ENCODE measurements at places on chromosomes 6 and 20. TPM values are rescaled to one million over a fixed set of nuclear protein-coding genes. Genes with fewer than 3 reads are reported as not detected.

Gene DTD1
- 109 TPM for total RNA-seq

Gene TEAD3
- 51.8 TPM for total RNA-seq

Gene FABP7
- total RNA-seq: not detected

DNA sequence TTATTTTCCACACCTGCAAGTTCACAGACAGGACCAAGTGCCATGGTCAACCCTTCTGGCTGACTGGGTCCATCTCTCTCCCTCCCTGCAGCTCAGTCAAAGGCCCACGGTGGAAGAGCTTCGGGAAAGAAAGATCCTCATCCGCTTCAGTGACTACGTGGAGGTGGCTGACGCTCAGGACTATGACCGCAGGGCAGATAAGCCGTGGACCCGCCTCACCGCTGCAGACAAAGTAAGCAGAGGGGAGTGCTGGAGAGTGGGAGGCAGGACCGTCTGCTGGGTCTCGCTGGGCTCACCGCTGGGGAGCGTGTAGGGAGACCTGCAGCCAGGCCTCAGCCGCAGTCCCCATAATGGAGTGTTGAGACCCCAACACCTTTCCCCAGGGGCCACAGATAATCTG is 45.0 kb downstream of the TBC1D7 start:
- H3K27ac ChIP-seq: no peak overlapping the region
- H3K4me3 ChIP-seq: no peak overlapping the region
- H3K27me3 ChIP-seq: no peaks in the 10 kb centered on the region
- H3K4me1 ChIP-seq: no peaks in the 10 kb centered on the region
- H3K36me3 ChIP-seq: no peaks in the 10 kb centered on the region

GRCh38 chr6:159941286-159942113 is 27.4 kb upstream of the IGF2R start:
- no peaks in the 10 kb centered on the region for H3K4me1 ChIP-seq
- no peak for DNase-seq
- H3K36me3 ChIP-seq: no peaks in the 10 kb centered on the region
- no peak overlapping the region for H3K27ac ChIP-seq

- H3K27ac ChIP-seq: no peak overlapping the region
- H3K36me3 ChIP-seq: no peaks in the 10 kb centered on the region
- DNase-seq: no peak
- no peak overlapping the region for H3K4me3 ChIP-seq
- no peaks in the 10 kb centered on the region for H3K27me3 ChIP-seq
Observed at GRCh38 chr6:14883921-14884320, 361.9 kb upstream of the JARID2 start.

DNA sequence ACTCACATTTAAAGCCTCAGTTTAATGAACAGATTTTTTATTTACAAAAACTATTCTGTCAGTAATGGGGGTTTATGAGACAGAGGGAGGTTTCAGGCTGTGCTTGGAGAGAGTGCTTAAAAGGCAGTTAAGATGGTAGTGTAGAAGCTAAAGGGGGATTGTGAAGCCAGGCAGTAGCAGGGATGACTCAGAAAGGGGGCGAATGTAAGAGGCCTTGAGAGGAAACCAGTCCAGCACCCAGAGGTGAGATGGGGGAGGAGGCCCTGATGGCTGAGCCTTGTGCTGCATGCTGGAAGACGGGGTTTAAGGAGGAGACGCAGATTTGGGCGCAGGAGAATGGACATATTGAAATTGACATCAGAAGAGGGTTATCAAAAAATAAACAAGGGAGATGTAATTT is 6.6 kb upstream of the SERPINB9 start:
- no peak overlapping the region for H3K4me3 ChIP-seq
- peaks cover 22% of the 10 kb centered on the region for H3K4me1 ChIP-seq
- H3K27me3 ChIP-seq: no peaks in the 10 kb centered on the region
- DNase-seq: no peak
- H3K27ac ChIP-seq: peak overlapping the region; percentile 9

DNA sequence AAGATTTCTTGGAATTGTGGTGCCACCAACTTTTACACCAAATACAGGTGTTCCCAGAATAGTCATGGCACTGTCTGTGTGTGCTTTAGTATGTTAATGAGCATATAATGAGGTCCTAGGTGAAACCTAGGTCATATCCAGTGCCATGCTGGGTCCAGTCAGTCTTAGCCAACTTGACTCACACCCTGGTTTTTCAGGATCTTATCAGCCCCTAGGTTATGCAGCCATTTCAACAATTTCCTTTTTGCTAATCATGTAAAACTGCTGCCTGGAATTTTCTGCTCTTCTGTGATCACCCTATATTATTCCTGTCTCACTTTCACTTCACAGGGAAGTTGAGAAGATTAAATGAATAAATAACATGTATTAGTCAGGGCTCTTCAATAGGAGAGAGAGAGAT is 23.7 kb downstream of the SDHAF4 start:
- peaks cover 3% of the 10 kb centered on the region for H3K36me3 ChIP-seq
- peaks cover 18% of the 10 kb centered on the region for H3K4me1 ChIP-seq
- H3K27me3 ChIP-seq: no peaks in the 10 kb centered on the region
- DNase-seq: no peak
- H3K27ac ChIP-seq: no peak overlapping the region

DNA sequence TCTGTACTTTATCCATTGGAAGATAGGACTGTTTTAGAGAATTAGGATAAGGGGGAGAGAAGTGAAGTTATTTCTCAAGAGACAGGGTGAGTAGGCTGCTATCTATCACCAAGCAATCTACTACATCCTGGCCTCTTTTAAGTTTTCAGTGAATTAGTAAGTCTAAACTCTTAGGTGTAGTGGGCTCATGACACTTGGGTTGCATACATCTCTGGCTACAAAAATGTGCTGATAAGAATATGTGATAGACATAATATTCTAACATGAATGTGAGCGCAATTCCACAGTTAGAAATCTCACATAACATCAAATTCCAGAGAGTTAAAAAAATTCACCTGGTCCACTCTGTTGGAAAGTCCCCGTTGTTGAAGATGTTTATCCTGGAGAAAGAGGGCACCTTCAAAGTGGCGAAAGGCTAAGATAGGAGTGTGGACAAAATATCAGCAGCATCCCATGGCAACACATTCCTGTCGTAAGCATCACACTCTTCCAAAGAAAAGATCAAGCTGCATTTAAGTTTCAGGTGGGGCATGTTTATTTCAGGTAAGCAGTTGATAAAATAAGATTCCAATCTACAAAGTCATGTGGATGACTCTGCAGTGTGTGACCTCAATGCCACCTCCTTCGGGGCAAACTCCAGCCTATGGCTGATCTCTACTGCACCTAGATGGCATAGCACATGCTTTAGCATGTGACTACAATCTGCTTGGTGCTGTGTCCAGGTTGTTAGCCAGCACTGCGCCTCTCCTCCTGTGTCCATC is 111.7 kb upstream of the NEDD9 start:
- no peaks in the 10 kb centered on the region for H3K36me3 ChIP-seq
- DNase-seq: peak; percentile 85
- peaks cover 42% of the 10 kb centered on the region for H3K4me1 ChIP-seq

DNA sequence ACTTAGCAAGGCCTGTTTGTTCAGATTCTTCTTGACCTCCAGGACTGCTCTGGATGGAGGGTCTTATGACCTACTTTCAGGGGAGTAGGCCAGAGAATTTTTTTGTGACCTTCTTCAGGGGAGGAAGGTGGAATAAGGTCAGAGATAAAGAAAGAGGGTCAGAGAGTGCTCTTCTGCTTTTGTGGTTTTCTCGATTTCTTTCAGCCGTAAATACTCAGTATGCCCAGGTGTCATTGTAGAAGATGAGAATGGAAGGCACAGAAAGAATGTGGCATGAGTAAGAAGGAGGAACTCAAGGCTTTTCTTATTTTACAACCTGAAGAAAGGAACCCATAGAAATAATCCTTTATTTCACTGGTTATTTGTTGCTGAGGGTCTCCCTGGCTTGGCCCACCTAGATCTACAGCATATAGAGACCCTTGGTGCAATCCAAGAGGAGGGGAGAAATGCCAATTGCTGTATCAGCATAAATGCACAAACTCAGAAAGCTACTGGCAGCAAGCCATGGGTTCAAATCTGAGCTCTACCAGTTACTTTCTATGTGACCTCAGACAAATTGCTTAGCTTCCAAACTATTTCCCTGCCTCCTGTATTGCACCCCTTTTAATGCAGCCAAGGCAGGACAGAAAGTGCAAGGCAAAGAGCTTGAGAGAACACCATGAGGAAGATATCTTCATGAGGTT is 68.0 kb downstream of the OLIG3 start:
- H3K4me3 ChIP-seq: no peak overlapping the region
- no peaks in the 10 kb centered on the region for H3K4me1 ChIP-seq
- no peak overlapping the region for H3K27ac ChIP-seq
- no peaks in the 10 kb centered on the region for H3K27me3 ChIP-seq
- DNase-seq: no peak

DNA sequence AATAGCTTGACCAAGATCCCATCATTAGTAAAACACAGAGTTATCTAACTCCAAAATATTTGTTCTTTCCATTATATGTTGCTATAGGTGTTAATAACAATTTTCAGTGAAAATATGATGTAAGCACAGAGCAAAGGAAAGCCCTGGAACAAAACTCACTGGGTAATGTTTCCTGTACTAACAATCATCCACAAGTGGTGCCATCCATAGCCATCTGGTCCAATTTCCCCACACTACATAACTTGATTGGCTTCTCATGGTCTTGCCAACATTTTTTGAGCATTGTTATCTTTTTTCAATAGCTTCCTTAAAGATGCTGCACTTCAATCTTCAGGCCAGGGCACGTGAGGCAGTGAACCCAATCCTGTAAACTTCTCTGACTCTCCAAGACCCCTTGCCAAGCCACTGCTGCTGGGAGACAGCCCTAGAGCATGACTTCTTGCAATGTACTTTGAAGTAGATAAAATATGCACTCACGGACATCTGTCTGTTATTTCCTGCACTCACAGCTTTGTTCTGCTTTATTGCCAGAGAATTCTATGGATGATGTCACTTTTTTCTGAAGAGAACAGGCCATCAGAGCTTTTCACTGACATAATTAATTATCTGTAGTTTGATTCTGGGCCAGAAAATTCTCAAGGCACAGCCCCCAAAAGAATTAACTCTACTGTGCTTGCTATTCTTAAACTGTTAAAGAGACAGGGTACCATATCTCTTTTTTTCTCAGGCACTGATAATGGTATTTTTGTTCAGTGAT is 97.5 kb upstream of the TMEM30A start:
- H3K4me3 ChIP-seq: no peak overlapping the region
- no peaks in the 10 kb centered on the region for H3K27me3 ChIP-seq
- H3K27ac ChIP-seq: no peak overlapping the region
- no peaks in the 10 kb centered on the region for H3K4me1 ChIP-seq
- DNase-seq: no peak

DNA sequence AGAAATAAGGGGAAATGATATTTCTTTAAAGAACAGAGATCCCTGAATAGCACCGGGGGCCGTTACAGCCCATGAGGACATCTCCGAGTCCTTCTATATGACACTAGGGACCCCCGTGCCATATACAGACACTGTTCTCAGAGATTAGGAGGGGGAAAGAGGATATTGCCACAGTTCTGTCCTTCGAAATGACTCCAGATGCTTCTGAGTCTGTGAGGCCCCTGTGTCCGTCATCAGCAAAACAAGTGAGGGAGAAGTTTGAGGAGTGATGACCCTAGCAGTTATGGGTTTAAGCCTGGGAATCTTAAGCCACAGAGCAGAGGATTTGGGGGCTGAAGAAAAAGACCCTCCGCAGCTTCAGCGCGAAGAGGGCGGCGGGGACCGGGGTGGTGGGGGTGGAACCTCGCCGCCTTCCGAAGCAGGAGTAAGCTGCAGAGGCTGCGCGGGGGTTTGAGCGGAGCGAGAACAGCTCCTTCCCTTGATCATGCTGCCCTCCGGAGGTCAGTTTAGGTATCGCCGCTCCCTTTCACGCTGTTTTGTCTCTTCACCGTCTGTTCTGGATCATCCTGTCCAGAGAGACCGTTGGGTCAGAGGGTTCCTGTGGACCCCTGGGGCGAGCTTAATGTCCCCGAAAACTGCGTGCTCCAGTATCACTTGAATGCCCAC is 23.6 kb downstream of the VPS52 start:
- H3K4me3 ChIP-seq: peak overlapping the region; percentile 35
- H3K4me1 ChIP-seq: peaks cover 5% of the 10 kb centered on the region
- no peaks in the 10 kb centered on the region for H3K27me3 ChIP-seq
- DNase-seq: peak; percentile 89

DNA sequence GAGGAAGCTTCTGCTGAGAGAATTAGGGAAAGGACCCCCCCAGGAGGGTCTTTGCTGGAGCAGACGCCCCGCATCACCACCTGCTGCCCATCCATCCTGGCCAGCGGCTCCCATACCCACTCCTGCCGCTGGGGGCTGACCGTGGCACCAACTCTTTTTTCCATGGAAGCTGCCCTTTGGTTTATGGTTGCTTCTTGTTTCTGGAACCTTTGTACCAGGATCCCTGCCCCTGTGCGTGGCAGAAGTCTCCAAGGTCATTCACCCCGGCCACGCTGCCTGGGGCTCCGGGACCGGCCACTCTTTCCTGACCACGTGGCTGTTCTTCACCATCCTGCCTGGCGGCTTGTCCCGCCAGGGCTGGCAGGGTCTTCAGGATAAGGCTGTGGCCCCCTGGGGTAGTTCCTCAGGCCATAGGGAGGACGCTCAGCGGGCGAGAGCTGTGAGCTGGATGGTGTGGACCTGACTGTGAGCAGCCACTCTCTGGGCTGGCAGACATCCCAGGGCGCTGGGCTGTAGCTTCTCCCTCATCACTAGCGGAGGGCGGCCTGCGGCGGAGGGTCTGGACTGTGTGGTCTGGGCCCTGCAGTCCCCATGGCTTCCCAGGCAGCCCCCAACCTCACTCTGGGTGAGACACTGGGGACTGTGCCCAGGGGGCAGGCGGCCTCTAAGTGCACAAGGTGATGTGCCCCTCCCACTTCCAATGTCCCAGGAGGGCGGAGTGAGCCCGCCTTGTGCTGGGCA is 22.8 kb upstream of the RBBP8NL start:
- H3K27ac ChIP-seq: peak overlapping the region; percentile 9
- H3K4me1 ChIP-seq: peaks cover 38% of the 10 kb centered on the region
- no peak overlapping the region for H3K4me3 ChIP-seq
- no peak for DNase-seq
- H3K36me3 ChIP-seq: no peaks in the 10 kb centered on the region
- no peaks in the 10 kb centered on the region for H3K27me3 ChIP-seq

DNA sequence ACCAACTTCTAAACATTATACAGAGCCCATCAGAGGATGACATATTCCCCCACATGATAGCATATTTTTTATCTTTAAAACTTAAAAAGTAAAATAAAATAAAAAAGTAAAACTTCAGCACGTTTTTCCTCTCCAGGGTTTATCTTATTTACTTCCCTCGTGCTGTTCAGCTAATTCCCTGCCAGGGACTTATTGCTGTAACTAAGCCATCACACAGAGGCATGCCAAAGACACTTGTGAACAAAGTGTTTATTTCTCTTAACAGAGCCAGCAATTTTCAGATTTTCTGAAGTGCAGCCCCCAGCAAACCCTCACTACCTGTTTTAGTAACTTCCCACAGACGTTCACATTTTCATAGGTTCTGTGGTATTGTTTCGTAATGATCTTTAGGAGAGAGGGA is 293.8 kb downstream of the ZNF217 start:
- no peak overlapping the region for H3K4me3 ChIP-seq
- H3K36me3 ChIP-seq: no peaks in the 10 kb centered on the region
- H3K4me1 ChIP-seq: no peaks in the 10 kb centered on the region
- H3K27ac ChIP-seq: no peak overlapping the region
- DNase-seq: no peak
